Epithelial cell of proximal tubule (primary cell): ENCODE measurements at places on chromosomes 7 and 10. TPM values are rescaled to one million over a fixed set of nuclear protein-coding genes. Genes with fewer than 3 reads are reported as not detected.

The TCERG1L gene
- total RNA-seq, result 0.29 TPM in 1 of 2 replicates, not detected in the other

The HABP2 gene
- total RNA-seq, result 0.63 TPM in 1 of 2 replicates, not detected in the other

The IFIT1B gene
- total RNA-seq, result 0.36 TPM in 1 of 2 replicates, not detected in the other

The TMEM225B gene
- total RNA-seq, result 0.17 and 0.43 TPM in 2 replicates

The IFIT3 gene
- 5.3 and 10.5 TPM in 2 replicates for total RNA-seq

The VPS50 gene
- 14.6 and 16.2 TPM in 2 replicates for total RNA-seq

The ADAM8 gene
- 26.0 and 52.6 TPM in 2 replicates for total RNA-seq

The GBX1 gene
- total RNA-seq, result not detected in 2 replicates

The IL2RA gene
- not detected in 2 replicates for total RNA-seq

The CARD11 gene
- 18.7 and 22.9 TPM in 2 replicates for total RNA-seq

The TMEM254 gene
- 11.6 and 12.1 TPM in 2 replicates for total RNA-seq

The SLC39A12 gene
- not detected in 2 replicates for total RNA-seq

The RBM17 gene
- 48.2 and 57.3 TPM in 2 replicates for total RNA-seq

The OR2A42 gene
- total RNA-seq, result not detected in 2 replicates

The C10orf71 gene
- not detected in 2 replicates for total RNA-seq

The STN1 gene
- 19.7 and 28.2 TPM in 2 replicates for total RNA-seq

The TEX36 gene
- not detected in 2 replicates for total RNA-seq

The PON3 gene
- not detected in 2 replicates for total RNA-seq

The C10orf105 gene
- total RNA-seq, result not detected in 2 replicates

The OLAH gene
- total RNA-seq, result 1.5 and 4.3 TPM in 2 replicates

The KBTBD2 gene
- 21.0 and 24.5 TPM in 2 replicates for total RNA-seq

The IDI2 gene
- total RNA-seq, result not detected in 2 replicates

The HOXA1 gene
- 5.7 and 7.1 TPM in 2 replicates for total RNA-seq

The KNDC1 gene
- 0.06 and 0.65 TPM in 2 replicates for total RNA-seq

The GFRA1 gene
- total RNA-seq, result 10.6 and 42.7 TPM in 2 replicates

The BHLHA15 gene
- total RNA-seq, result 1.8 and 2.7 TPM in 2 replicates

The ANKRD1 gene
- 72.2 and 127 TPM in 2 replicates for total RNA-seq

The PNLIPRP2 gene
- not detected in 2 replicates for total RNA-seq

The ANLN gene
- 155 and 187 TPM in 2 replicates for total RNA-seq

The ELFN1 gene
- total RNA-seq, result 0.14 and 0.23 TPM in 2 replicates

The GIMAP2 gene
- total RNA-seq, result 0.07 TPM in 1 of 2 replicates, not detected in the other

The SPDYE9 gene
- total RNA-seq, result not detected in 2 replicates

The PTPRN2 gene
- total RNA-seq, result 2.5 and 2.8 TPM in 2 replicates

The ITPRID1 gene
- total RNA-seq, result not detected in 2 replicates

The ERVW-1 gene
- total RNA-seq, result not detected in 2 replicates

The GIMAP8 gene
- not detected in 2 replicates for total RNA-seq

The ZNF32 gene
- total RNA-seq, result 25.8 and 32.1 TPM in 2 replicates

The GLI3 gene
- 2.1 and 2.6 TPM in 2 replicates for total RNA-seq

The ABCB1 gene
- 9.3 and 13.3 TPM in 2 replicates for total RNA-seq

The ZNF467 gene
- 0.07 and 0.12 TPM in 2 replicates for total RNA-seq

The UPK3B gene
- total RNA-seq, result not detected in 2 replicates

The NACAD gene
- 3.9 and 7.9 TPM in 2 replicates for total RNA-seq

The UCN3 gene
- total RNA-seq, result not detected in 2 replicates

The GPR26 gene
- total RNA-seq, result not detected in 2 replicates

The TMEM140 gene
- 0.36 and 0.46 TPM in 2 replicates for total RNA-seq

The ADRA2A gene
- 0.06 TPM in 1 of 2 replicates, not detected in the other for total RNA-seq

The ADAMTS14 gene
- total RNA-seq, result 1.3 and 1.4 TPM in 2 replicates

The PTEN gene
- 33.4 and 34.5 TPM in 2 replicates for total RNA-seq

The NUTM2B gene
- total RNA-seq, result 0.40 TPM in 1 of 2 replicates, not detected in the other

The SCIN gene
- total RNA-seq, result 5.1 and 6.3 TPM in 2 replicates

The BLNK gene
- total RNA-seq, result 0.12 and 0.29 TPM in 2 replicates
